NCI-H1417 (cell line): ENCODE measurements at places on chromosomes 2 and 18.

- no peak for DNase-seq
Measured at GRCh38 chr2:13009027-13009642, 292.4 kb downstream of the TRIB2 start.

DNA sequence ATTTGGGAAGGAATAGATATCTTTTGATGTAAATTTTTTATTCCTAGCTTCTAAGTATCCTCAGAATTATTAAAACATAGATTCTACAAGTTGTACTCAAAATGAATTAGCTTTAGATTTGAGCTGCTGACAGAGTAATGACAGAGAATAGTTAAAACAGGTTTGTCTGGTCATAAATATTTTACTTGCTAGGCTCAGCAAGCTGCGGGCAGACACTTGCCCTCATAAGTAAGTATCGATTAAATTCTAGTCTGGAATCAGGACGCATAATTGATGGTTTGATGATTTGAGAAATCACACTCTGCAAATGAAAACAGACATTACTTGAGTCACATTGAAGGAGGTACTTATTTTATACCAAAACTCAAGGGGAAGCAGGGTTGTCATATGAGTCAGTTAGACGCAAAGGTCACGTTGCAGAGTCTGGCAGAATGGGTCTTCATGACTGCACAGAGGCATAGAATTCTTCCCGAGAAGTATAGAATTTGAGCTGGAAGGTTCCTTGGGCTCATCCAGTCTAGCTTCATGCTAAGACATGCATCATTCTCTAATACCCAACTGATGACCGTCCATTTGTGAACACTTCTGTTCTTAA is 27.5 kb downstream of the ARL4C start:
- DNase-seq = no peak

GRCh38 chr2:223041527-223042109 is 10.4 kb upstream of the KCNE4 start:
- DNase-seq = no peak

DNA sequence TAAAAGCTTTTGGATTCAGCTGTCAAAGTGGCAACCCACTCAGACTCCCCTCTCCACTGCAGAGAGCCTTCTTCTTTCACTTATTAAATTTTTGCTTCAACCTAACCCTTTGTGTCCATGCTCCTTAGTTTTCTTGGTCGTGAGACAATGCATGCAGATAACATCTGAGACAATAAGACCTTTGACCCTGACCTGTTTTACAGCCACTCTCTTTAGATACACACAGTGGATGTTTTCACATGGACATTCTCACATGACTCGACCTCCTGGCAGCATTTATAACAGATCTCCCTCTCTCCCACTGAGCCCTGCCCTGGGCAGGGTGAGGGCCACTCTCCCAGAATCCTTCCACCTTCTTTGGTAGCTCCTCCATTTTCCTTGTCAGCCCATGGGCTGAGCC is 30.4 kb upstream of the IL36G start:
- DNase-seq = no peak

- peak; percentile 60 for DNase-seq
Measured at GRCh38 chr18:63074981-63075404, 244.6 kb downstream of the BCL2 start.

GRCh38 chr2:180048251-180048650 is 41.2 kb upstream of the CWC22 start:
- DNase-seq = no peak
